B cell (primary cell): ENCODE measurements at places on chromosomes 12 and 14. TPM values are rescaled to one million over a fixed set of nuclear protein-coding genes. Genes with fewer than 3 reads are reported as not detected.

DNA sequence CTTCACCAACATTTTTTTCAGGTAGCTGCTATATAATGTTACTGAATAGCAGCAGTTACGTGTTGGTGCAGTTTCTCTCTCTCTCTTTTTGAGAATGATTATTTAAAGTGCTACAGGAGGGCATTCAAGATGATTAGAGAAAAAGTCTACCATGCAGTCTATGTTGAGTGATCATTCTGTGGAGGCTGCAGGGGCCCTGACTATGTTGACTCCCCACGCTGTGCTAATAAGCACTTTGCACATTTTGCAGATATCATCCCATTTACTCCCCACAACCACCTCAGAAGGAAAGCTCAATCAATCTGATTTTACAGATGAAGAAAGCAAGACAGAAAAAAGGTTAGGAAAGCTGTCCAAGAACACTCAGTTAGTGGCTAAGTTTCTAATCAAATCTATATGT is 87.8 kb downstream of the RTN1 start:
- no peak for DNase-seq

The CLMN gene
- total RNA-seq: 51.1 and 51.5 TPM in 2 replicates

The SMCO2 gene
- not detected in 2 replicates for total RNA-seq

DNA sequence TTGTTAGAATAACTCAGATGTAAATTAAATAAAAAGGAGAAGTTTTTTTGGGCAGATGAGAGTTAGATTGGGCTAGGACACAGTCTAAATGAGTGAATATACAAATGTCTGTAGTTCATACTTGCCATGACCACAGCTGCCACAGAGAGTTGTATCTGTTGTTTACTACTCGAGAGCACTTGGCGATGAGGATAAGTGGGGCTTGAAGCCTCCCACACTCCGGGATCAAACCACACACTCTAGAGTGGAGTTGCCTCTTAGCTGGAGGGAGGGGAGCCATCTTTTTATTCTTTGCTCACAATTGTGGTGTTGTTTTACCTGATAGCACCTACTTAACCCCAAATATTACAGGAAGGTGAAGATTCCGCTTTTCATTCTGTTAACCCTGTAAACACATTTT is 27.5 kb downstream of the BEST3 start:
- no peak for DNase-seq

- no peak for DNase-seq
These were observed 65.5 kb downstream of the FBXO33 start for GRCh38 chr14:39366460-39367386.

GRCh38 chr14:90721619-90722305 is 94.5 kb downstream of the TTC7B start:
- no peak for DNase-seq

DNA sequence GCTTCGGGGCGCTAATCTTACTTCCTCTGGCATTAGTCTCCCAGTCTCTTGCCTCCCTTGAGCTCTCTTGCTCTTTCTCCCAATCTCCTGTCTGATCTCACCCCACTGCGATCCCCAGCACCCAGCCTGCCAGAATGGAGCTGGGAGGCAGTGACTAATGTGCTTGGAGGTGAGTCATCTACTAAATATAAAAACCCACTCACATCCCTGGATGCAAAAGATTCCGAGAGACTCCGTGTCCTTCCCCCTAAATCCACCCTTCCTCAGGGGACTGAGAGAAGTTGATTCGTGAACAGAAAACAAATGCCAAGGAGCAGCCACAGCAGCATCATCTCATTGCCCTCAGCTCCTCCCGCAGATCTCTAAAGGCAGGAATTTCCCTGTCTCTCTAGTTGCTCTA is 45.7 kb upstream of the KCNA5 start:
- no peak for DNase-seq

The PCED1B gene
- total RNA-seq: 45.8 and 48.0 TPM in 2 replicates

The KRT79 gene
- total RNA-seq: not detected in 2 replicates

GRCh38 chr12:110037315-110037714 is 11.0 kb downstream of the C12orf76 start:
- no peak for DNase-seq

DNA sequence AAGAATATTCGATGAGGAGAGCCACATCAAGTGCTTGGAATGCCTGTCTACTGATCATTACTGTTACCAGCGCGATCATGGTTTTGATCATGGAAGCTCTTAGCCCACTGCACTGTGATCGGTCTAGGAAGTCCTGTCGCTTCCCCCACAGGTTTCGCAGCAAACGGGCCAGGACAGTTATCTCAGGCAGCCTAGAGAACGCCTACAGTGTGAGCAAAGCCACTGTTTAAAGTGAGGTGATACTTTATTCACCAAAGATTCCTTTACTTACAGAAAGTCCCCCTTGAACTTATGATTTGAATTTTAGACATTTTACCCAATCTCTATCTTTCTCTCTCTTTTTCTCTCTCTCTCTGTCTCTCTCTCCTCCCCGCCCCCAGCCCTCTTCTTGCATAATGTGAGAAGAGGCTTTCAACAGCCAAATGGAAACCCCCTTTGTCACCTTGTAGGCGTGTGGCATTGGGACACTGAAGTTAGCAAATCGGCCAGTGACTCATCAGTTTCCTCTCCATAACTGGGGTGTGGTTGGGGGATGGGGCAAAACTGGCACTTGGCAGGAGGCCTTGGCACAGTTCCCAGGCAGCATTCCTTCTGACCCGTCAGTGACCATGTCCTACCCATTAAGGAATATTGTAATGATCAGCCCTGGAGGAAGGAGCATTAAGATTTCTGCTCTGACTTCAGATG is 214.8 kb downstream of the CHST11 start:
- peak; percentile 75 for DNase-seq

The GYS2 gene
- total RNA-seq: 0.10 TPM in 1 of 2 replicates, not detected in the other

DNA sequence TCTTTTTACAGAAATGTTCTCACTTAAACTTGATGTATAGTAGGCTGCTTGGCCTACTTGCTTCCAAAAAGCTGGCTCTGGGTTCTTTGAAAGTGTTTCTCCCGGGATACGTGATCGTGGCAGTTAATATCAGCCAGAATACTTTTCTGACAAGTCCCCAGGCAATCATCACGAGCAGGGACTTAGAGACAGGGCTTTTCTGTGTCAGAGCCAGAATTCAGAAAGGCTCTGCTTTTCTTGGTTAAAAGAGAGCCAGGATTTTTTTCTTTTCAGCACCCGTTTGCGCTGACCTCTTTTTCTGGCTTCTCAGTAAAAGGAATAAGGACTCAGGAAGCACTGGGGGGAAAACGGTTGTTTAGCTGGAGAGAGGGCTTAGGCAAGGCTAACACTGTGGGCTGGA is 57.8 kb upstream of the ARHGAP5 start:
- DNase-seq: no peak

DNA sequence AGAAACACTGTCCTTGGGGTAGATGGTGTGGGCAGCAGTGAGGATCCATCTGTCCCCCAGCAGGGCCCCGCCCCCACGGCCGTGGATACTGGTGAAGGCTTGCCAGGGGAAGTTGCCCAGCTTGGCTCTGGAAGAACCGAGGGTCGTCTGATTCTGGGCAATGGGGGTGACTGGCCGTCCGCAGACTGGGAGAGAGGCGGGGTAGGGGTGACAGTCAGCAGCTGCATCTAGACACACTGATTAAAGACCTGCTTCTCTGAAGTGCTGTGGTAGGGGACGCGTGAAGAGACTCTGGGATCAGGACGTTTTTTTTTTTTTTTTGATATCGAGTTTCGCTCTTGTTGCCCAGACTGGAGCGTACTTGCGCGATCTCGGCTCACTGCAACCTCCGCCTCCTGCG is 4.7 kb upstream of the C1R start:
- DNase-seq: no peak

The GPR162 gene
- total RNA-seq: not detected in 2 replicates

- DNase-seq: no peak
These were observed 66.8 kb downstream of the CLIP1 start for GRCh38 chr12:122355706-122356105.

GRCh38 chr12:91094032-91094662 is 17.1 kb downstream of the LUM start:
- no peak for DNase-seq

DNA sequence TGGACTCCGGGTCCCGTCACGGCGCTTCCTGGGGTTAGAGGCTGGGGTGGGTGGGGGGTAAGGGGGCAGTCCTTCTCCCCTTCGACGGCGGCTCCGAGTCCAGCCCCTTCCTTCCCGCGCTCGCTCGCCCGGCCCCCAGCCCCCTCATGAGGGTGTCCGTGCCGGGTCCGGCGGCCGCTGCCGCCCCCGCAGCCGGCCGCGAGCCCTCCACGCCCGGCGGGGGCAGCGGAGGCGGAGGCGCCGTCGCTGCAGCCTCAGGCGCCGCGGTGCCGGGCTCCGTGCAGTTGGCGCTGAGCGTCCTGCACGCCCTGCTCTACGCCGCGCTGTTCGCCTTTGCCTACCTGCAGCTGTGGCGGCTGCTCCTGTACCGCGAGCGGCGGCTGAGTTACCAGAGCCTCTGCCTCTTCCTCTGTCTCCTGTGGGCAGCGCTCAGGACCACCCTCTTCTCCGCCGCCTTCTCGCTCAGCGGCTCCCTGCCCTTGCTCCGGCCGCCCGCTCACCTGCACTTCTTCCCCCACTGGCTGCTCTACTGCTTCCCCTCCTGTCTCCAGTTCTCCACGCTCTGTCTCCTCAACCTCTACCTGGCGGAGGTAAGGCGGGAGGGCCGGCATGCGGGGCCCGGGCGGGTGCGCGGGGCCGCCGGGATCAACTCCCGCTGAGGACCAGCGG is 500 bp downstream of the GPR137C start:
- peak; percentile 71 for DNase-seq

The GPX2 gene
- not detected in 2 replicates for total RNA-seq

- DNase-seq: no peak
These were observed 1.6 kb upstream of the AQP6 start for GRCh38 chr12:49971141-49971540.

DNA sequence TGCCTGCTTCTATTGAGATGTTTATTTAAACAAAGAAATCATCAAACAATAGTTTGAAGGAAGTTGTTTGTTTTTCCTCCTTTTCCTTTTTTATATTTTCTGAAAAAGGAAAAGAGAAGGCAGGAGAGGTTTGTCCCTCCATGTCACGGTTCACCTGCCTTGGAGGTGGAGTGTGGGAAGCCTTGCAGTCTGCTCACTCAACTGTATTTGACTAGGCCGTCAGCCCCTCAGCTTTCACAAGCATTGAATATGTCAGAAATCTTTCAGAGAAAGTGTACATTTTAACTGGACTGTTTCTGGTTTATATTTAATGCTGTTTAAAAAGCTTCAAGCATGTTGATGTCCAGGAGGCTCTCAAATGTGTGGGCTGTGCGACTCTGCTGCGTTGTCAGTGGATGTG is 370.4 kb downstream of the NPAS3 start:
- DNase-seq: no peak

DNA sequence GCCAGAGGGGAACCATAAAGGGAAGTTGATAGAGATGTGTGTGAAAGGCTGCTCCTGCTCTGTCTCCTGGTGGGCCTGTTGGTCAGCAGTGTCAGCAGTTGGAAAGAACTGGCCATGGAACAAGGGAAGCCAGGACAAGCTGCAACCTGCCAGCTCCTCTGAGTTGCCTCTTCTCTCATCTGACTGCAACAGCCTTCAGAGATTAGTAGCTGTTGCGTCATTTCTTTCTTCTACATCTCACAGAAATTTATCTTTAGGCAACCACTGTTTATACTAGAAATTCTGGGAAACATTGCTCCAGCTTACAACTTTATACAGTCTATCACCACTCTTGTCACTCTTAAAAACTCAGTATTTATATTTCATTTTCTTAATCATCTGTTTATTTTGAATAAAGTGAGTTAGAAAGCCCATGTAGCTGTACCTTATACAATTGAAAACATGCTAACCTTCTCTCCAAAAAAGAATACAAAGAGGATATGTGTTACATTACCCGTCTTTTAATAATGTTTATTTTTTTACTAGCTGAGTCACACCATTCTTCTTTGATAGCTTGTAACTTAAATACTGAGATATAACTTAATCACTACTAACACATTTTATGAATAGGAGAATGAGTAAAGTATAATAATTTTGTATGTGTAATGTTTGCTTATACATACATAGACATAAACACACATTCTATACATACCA is 224.2 kb downstream of the LRFN5 start:
- no peak for DNase-seq

The C12orf60 gene
- total RNA-seq: 1.2 and 1.4 TPM in 2 replicates

DNA sequence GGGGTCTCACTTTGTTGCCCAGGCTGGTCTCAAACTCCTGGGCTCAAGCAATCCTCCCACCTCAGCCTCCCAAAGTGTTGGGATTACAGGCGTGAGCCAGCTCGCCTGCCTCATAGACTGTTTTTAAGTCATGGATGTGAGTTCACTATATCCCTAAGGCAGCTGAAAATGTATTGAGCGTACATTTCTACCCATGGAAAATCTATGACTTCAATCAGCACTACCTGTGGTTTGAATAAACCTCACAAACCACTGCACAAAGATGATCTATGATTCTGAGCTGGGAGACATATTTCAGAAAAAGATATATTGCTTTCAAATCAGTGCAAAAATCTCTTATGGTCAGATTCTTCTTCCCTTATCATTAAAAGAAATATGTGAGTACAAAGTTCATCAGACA is 22.5 kb downstream of the GCN1 start:
- no peak for DNase-seq

GRCh38 chr14:90660865-90661570 is 155.2 kb downstream of the TTC7B start:
- no peak for DNase-seq

The MAP3K9 gene
- 20.2 and 23.5 TPM in 2 replicates for total RNA-seq

DNA sequence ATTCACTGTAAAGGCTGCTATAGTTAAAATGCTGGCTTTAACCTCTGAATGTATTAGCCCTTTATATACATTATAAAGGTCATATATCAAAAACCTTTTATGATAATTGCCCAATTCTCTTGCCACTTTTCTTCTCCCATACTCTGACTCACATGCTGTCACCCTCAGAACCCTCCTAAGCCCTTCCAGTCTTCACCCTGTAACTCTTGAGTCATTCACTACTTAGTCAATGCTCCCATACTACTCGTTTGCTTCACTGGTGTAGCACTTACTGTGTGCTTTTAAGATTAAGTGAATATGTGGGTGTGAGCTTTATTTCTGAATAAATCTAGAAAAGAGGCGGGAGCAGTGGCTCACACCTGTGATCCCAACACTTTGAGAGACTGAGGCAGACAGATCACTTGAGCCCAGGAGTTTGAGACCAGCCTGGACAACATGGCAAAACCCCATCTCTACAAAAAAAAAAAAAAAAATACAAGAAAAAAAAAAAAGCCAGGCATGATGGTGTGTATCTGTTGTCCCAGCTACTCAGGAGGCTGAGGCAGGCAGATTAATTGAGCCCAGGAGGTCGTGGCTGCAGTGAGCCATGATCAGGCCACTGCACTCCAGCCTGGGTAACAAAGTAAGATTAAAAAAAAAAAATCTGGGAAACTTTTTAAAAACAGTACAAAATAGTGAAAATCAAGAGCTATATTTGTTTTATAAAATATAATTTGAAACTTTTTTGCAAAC is 37.6 kb downstream of the SPATA7 start:
- no peak for DNase-seq

- DNase-seq: no peak
These were observed 28.2 kb downstream of the PTPRQ start for GRCh38 chr12:80472236-80472635.

The STON2 gene
- total RNA-seq: not detected in 2 replicates

GRCh38 chr12:3236345-3237187 is 159.4 kb downstream of the TSPAN9 start:
- DNase-seq: no peak

GRCh38 chr12:120048263-120048662 is 59.2 kb downstream of the BICDL1 start:
- DNase-seq: no peak

The KRT1 gene
- total RNA-seq: not detected in 2 replicates

The FZD10 gene
- not detected in 2 replicates for total RNA-seq

GRCh38 chr14:32629236-32629635 is 300.1 kb downstream of the AKAP6 start:
- no peak for DNase-seq

GRCh38 chr12:78095623-78096022 is 264.9 kb downstream of the NAV3 start:
- no peak for DNase-seq
